GM12891 (cell line): ENCODE measurements at places on chromosomes 1 and 21.

DNA sequence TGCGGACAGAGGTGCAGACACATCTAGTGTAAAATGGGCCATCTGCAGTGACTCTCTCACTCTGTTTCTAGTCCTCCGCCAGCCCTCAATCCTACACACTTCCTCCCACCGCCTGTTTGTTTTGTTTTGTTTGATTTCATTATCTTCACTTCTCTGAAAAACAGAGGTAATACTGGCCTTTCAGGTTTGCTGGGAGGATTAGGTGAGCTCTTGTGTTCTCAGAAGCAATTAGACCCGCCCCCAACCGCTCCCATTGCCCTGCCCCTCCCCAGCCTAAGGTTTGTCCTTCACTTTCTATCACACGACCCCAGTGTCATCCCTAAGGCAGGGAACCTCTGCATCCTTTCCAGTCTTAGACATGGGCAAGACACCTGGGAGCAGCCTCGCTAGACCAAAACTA, 43.2 kb upstream of the TACSTD2 start:
- DNase-seq: no peak

DNA sequence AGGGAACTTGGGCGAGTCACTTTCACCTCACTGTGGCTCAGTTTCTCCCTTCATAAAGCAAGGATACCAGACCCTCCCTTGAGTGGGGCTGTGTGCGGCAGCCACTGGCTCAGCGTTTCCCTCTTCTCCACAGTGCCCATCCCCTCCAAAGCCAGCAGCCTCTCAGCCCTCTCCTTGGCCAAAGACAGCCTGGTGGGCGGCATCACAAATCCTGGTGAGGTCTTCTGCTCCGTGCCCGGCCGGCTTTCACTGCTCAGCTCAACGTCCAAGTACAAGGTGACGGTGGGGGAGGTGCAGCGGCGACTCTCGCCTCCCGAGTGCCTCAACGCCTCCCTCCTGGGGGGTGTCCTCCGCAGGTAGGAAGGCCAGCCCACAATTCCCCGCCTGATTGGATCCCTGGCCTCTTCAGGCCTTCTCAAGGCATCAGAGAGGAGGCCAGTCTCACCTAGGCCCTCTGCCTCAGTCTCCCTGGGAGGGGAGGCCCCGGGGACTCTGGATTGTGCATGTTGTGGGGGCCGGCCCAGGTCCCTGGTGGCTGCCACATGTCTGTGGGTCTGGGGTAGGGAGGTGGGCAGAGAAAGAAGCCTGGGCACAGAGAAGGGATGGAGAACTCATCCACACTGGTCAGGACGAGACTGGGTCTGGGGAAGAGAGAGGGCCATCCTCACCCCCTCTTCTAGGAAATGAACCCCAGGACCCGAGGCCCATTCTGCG, 15.2 kb downstream of the TFAP2E start:
- no peak for DNase-seq

- DNase-seq: no peak
Measured at GRCh38 chr1:182046763-182047162, 14.7 kb downstream of the ZNF648 start.

- no peak for DNase-seq
Measured at GRCh38 chr1:84835169-84835568, 57.8 kb downstream of the LPAR3 start.
